Stimulated activated CD8-positive, alpha-beta memory T cell treated with anti-CD3 and anti-CD28 coated beads, Interleukin-15, amount 100 ng/mL, for 24 hours (primary cell): ENCODE measurements at places on chromosomes 11 and 22.

- no peak for DNase-seq
Measured at GRCh38 chr22:46484861-46485595, 52.4 kb downstream of the CELSR1 start.

GRCh38 chr22:23276656-23277582, 96.6 kb downstream of the BCR start:
- DNase-seq, result no peak

DNA sequence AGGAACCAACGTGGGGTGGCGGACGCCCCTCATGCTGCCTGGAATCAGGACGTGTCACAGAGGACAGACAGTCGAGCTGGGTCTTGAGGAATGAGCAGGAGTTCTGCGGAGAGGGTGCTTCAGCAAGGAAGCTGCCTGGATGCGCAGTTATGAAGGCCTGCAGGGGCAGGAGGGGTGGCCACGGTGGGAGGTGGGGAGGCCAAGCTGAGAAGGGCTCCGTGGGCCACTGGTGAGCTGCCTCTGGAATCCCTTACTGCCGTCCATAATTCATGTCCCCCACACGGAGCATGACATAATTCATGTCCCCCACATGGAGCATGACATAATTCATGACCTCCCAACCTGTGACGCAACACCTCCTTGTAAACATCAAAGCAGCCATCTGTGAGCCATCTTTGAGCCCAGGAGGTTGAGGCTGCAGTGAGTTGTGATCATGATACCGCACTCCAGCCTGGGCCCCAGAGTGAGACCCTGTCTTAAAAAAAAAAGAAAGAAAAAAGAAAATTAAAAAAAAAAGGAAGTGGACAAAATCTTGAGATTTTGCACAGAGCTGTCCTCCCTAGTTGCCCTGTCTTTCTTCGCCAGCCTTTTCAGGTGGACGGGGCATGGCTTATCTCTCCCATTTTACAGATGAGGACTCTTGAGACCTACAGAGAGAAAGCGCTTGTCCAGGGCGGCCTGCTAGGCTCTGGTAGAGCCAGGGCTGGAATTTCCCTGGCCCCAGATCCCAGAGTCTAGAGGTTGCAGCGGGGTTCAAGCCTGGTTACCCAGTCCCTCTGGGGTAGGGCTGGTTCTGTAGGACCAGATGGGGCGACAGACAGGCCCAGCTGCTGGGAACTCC, 24.3 kb upstream of the PICK1 start:
- DNase-seq, result no peak

DNA sequence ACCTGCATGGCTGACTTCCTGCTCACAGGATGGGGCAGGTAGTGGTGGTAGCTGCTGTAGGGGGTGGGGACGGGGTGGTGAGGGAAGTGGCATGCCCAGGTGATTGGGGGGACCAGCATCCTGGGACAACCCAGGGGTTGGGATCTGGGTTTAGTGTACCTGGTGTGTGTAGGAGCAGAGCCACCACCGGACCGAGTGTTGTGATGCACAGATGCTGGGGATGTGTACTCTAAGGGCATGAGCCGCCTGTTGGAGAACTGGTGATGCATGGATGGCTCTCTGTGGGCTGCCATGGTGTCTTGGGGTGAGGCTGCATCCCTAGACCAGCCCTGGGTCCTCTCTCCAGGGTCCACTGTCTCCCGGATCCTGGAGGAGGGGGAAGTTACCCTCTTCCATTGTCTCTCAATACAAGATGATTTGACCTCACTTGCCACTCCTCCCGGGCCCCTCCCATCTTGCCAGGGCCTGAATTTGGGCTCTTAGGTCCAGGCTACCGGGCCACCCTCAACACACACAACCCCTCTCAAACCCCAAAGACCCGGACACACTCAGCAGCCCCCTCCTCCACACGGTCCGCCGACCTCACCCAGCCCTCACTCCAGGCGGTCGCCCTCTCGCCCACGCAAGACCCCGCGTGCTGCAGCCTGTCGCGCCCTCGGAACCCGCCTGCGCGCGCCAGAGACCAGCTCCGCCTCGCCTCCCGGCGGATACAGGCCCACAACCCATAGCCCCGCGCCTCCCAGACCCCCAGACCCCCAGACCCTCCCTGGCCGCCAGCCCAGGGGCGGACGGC, 619 bp downstream of the LRRC75B start:
- DNase-seq, result no peak

GRCh38 chr11:86446163-86446923, 71.7 kb downstream of the CCDC81 start:
- DNase-seq, result no peak

DNA sequence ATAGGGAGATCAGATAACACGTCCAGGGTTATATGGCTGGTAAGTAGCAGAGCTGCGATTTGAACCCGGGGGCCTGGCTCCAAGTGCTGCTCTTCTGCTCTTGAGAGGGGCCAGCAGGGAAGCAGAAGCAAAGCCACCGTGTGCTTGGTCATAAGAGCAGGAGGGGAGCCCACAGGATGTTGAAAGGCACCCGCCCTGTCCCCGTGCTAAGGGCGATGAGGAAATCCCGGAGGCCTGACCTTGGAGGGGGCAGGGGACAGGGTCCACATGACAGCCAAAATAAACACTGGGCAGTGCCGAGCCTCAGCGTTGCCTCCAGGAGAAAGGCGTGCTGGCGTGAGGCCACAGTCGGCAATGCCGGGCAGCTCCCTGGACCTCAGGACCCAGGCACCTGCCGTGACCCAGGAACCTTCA, 28.8 kb downstream of the TOM1 start:
- DNase-seq, result no peak

DNA sequence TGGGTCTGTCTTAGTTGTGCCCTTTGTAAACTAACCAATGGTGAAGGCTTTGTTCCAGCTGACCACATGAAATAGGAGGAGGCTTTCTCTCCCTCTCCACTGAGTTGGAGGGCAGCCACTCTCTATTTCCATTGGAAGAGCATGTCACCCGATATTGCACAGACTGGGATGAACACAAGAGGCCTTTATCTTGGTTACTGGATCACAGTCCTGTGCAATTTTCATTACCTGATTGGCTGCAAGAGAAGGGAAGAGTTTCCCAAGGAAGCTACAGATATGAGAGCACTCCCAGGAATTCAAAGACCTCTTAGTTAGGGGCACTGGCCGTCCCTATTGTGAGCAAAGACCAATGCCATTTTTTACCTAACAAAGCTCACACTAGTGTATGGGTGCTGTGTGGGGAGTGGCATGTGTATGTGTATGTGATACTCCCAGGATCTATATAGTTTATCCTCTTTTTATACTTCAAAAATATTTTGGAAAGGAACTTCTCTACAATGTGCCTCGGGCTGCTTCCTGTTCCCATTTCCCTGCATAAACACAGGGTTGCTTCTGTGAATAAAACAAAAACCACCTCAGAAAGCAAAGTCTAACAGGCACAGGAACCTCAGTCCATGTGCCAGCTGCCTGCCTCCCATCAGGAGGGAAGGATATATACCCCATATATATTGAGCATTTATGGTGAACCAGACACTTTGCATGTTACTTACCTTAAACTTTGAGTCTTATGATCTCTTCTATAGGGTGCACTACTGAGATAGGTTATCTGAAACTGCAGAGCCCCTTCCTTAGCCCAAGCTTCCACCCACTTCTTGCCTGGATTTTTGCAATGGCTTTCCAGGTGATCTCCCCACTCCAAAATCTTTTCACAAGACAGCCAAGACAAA, 126.5 kb downstream of the RASSF10 start:
- DNase-seq, result no peak

- DNase-seq, result no peak
Measured at GRCh38 chr11:6402561-6402981, 12.3 kb downstream of the SMPD1 start.

- no peak for DNase-seq
Measured at GRCh38 chr11:117725048-117725734, 71.8 kb downstream of the DSCAML1 start.
